ENCODE measurements at places on chromosomes 4 and X. TPM values are rescaled to one million over a fixed set of nuclear protein-coding genes. Genes with fewer than 3 reads are reported as not detected.

DNA sequence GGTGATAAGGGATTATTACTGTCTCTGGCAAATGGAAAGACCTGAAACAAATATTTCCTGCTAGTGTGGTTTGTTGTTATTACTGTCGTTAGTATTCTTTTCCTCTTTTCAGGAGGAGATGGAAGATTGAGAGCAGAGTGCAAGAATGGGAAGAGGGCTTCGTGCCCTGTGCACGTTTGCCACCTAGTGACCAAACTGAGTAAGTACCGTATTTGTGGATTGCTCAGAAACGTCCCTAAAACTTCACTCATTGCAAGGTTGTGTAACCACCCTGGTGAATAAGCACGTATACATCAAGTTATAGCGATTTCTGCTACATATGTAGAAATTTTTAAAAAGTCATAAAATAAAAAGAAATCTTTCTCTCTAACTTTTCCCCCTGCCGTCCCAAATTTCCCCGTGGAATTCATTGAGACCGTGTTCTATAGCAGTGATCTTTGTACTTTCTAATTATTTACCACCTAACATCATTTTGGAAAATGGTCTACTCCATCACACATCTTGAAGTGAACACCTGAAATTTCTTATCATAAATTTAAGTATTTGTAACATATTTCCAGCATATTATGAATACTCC, 24.3 kb downstream of the LINC00632 start:
- no peak overlapping the region for H3K27ac ChIP-seq
- no peaks in the 10 kb centered on the region for H3K36me3 ChIP-seq
- no peak for DNase-seq

DNA sequence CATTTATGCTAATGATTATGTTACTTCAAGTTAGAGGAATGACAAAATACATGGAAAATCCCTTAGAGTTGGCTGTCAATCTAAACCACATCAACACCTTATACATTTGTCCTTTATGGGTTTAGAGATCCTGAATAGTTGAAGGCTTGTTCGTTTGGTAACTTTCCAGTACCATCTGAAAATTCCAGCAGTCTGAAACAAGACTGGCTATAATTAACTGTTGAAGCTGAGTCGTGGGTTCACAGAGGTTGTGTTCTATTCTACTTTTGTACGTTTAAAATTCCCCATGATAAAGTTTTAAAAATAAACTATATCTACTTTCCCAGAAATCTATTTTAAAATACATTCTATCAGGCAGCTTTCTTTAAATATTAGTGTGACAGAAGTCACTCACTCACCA, 73.0 kb downstream of the USP46 start:
- H3K4me1 ChIP-seq: peaks cover 14% of the 10 kb centered on the region
- DNase-seq: no peak
- no peaks in the 10 kb centered on the region for H3K36me3 ChIP-seq
- H3K4me3 ChIP-seq: no peak overlapping the region
- no peak overlapping the region for H3K27ac ChIP-seq
- H3K27me3 ChIP-seq: no peaks in the 10 kb centered on the region

DNA sequence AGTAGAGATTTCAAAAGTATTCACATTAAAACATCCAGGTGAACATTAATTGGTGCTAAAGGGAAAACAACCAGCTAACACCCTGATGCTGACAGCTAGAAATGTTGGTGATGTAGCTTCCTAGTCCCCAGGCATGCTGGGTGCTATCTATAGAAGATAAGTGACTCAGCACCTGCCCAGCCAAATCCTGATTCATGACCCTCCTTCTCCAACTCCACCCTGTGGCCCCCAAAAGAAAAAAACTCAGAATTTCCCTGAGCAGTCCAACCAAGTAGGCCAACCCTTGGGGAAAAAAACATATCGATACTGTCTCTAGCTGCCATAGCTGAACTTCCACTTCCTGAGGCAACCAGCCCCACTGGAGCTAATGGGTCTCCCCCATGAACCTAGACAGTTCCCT, 197.6 kb upstream of the KLF3 start:
- no peak overlapping the region for H3K27ac ChIP-seq
- no peaks in the 10 kb centered on the region for H3K27me3 ChIP-seq
- H3K4me1 ChIP-seq: peaks cover 12% of the 10 kb centered on the region
- no peaks in the 10 kb centered on the region for H3K36me3 ChIP-seq
- no peak overlapping the region for H3K4me3 ChIP-seq
- DNase-seq: no peak

GRCh38 chrX:149631234-149632165, at the start of gene TMEM185A:
Gene TMEM185A (minus strand): TSS chrX:149631792. CDS start chrX:149631580, 212 bp downstream.
- H3K4me1 ChIP-seq: peaks cover 25% of the 10 kb centered on the region
- DNase-seq: peak; percentile 56
- peak within 1 kb of the TSS; percentile 61 for H3K4me3 ChIP-seq
- peak within 1 kb of the TSS; percentile 13 for H3K27ac ChIP-seq

DNA sequence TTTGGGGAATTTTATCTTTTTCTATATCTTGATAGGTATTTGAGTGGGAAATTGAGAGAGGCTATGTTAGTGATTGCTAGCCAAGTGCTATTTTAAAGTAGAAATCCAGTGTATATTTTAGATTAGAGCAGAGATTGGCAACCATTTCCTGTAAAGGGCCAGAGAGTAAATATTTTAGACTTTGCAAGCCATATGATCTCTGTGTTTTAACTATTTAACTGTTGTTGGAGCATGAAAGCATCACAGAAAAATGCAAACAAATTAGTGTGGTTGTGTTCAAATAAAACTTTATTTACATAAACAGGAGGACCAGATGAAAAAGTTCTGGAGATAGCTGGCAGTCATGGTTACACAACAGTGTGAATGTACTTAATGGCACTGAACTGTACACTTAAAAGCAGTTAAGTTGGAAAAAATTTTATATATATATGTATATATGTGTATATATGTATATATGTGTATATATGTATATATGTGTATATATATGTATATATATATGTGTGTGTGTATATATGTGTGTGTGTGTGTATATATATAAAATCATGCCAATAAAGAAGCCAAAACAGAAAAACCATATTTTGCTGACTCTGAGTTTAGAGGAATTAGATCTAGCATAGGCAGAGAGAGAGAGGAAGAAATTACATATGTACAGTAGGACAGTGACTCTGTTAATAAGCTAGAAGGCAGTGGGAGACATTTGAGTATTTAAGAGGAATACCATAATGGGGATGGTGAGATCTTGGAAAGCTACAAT, 83.4 kb downstream of the TMEM164 start:
- H3K27me3 ChIP-seq: no peaks in the 10 kb centered on the region
- H3K36me3 ChIP-seq: no peaks in the 10 kb centered on the region
- no peak overlapping the region for H3K27ac ChIP-seq
- DNase-seq: no peak
- H3K4me1 ChIP-seq: peaks cover 2% of the 10 kb centered on the region
- no peak overlapping the region for H3K4me3 ChIP-seq

GRCh38 chr4:169900241-169900845, 125.9 kb downstream of the MFAP3L start:
- DNase-seq: no peak
- H3K4me3 ChIP-seq: no peak overlapping the region
- no peaks in the 10 kb centered on the region for H3K27me3 ChIP-seq
- no peaks in the 10 kb centered on the region for H3K36me3 ChIP-seq
- no peak overlapping the region for H3K27ac ChIP-seq
- H3K4me1 ChIP-seq: no peaks in the 10 kb centered on the region

ANXA3 gene
- total RNA-seq: not detected
